ENCODE measurements at places on chromosomes 3 and 15. TPM values are rescaled to one million over a fixed set of nuclear protein-coding genes. Genes with fewer than 3 reads are reported as not detected.

Gene FGF7
- 10.4 TPM for total RNA-seq

Gene STOML1
- 32.0 TPM for total RNA-seq

Gene FOXL2
- total RNA-seq = 0.30 TPM

Gene CELF6
- total RNA-seq = 8.5 TPM

DNA sequence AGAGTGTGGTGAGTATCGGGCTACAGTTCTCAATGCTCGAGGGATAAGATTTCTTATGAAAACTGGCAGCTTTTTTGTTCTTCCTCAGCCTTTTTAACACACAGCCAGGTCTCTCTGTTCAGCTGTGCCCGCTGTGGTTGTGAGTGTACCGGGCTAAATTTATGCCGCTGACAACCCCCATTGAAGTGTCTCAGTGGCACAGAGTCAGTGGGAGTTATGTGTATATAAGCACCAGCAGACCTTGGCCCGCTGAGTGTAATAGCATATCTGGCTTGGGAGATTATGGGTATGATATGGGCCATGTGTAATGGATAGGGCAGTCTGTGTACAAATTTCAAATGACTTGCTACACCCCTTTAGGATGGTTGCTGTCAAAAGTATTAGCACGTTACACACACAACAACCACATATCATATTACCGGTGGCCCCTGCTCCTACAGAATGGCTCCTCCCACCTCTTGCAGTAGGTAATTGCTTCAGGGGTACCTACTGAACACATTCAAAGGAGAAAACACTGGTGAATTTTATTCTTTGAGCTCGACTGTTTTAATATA lies 26.9 kb upstream of the NR2F2 start:
- H3K27me3 ChIP-seq = no peaks in the 10 kb centered on the region
- no peaks in the 10 kb centered on the region for H3K4me1 ChIP-seq
- H3K4me3 ChIP-seq = no peak overlapping the region
- no peak for DNase-seq
